ENCODE measurements at places on chromosomes 4 and X.

GRCh38 chr4:5019274-5019673, at the start of gene CYTL1:
Gene CYTL1 (minus strand): TSS chr4:5019458. CDS start chr4:5019445, 13 bp downstream.
- DNase-seq, result no peak

DNA sequence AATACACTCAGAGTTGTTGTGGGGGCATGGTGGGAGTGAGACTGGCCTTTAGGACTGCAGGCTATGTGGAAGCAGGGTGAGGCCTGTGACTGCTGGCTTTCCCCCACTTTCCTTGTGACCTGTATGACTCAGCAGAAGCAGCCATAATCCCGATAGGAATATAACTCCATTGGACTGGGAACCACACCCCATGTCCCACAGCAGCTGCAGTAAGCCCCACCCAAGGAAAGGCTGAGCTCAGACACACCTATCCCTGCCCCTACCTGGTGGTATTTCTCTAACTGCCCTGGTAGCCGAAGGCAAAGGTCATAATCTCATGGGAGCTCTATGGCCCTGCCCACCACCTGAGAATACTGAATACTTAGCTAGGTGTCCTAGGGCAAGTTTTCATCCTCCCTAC, 169.3 kb downstream of the GC start:
- no peak for DNase-seq

DNA sequence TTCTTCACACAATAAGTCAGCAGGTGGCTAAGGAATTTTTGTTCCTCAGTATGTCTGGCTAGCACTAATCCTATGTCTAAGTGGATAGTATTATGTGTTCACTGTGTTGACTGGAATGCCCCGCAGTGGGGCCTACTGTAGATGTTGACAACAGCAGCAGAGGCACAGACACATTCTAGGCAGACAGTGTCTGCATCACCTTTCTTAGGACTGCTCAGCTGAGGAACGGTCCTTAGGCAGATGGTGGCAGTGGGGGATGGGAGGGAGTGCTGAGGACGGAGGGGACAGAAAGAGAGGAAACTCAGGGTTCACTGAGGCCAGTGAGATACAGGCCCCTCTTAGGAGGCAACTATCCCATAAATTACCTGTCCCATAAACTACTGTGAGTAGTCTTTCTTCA, 44.6 kb upstream of the LEF1 start:
- no peak for DNase-seq

DNA sequence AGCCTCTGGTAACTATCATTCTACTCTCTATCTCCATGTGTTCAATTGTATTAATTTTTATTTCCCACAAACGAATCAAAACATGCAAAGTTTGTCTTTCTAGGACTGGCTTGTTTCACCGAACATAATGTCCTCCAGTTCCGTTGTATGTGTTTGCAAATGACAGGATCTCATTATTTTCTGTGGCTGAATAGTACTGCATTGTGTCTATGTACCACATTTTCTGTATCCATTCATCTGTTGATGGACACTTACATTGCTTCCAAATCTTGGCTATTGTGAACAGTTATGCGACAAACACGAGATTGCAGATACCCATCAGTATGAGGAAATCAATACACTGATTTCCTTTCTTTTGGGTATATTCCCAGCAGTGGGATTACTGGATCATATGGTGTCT, 8.4 kb upstream of the LDOC1 start:
- no peak for DNase-seq

GRCh38 chr4:111601671-111602070, 543.6 kb upstream of the FAM241A start:
- no peak for DNase-seq

- no peak for DNase-seq
These were observed 37.8 kb upstream of the PCDH19 start for GRCh38 chrX:100447655-100448397.

DNA sequence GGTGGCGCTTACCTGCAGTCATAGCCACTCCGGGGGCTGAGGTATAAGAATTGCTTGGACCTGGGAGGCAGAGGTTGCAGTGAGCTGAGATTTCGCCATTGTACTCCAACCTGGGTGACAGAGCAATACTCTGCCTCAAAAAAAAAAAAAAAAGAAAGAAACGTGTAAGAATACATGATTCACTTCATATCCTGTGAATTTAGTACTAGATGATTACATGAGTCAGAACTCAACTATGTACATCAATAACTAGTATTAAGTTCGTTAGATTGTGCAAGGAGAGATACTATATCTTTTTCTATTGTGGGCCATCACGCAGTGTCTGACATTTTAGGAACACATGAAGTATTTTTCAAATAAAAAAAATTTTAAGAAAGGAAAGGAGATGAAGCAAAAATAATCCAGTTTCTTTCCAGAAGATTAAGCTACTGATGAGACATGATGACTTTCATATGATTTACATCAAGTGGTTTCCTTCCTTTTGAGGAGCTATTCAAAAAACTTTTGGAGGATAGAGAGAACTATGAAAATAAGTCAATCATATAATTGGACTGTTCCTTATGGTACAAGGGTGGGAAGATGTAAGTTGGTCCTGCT, 64.7 kb upstream of the EXOC1L start:
- no peak for DNase-seq

DNA sequence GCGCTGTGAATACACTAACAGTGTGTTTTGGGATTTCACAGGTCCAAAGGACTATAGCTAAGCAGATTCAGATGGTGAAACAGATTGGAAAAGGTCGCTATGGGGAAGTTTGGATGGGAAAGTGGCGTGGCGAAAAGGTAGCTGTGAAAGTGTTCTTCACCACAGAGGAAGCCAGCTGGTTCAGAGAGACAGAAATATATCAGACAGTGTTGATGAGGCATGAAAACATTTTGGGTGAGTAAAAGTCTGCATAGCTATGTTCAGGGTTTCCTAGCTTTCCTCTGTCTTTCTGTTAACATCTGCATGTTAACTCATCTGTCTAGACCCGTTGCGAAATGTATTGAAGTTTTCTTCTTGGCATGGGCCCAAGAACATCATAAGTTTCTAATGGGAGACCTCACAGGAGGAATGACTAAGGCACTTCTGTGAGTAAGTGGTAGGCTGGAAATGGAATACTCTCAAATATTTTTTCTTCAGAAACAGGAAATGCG, 372.1 kb downstream of the BMPR1B start:
- DNase-seq, result no peak

- no peak for DNase-seq
These were observed 27.3 kb downstream of the CXorf58 start for GRCh38 chrX:23935106-23935505.

- no peak for DNase-seq
These were observed 147.5 kb upstream of the PITX2 start for GRCh38 chr4:110770353-110770752.

DNA sequence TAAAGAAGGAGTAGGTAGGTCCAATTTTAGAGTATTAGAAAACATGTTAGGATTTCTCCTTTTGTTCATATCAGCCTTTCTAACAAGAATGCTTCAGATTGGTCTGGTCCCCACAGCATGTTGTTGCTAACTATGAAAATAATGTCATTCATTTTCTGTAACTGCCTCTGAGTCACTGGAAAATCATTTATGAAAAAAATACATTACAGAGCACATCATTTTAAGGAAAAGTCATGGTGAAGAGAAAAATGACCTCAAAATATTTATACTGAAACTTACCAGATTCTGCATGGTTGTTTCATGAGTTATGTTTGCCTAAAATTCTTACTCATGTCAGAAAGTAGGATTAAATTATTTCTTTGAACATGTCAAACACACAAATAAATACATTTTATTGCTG, 35.2 kb downstream of the DTHD1 start:
- DNase-seq, result no peak

DNA sequence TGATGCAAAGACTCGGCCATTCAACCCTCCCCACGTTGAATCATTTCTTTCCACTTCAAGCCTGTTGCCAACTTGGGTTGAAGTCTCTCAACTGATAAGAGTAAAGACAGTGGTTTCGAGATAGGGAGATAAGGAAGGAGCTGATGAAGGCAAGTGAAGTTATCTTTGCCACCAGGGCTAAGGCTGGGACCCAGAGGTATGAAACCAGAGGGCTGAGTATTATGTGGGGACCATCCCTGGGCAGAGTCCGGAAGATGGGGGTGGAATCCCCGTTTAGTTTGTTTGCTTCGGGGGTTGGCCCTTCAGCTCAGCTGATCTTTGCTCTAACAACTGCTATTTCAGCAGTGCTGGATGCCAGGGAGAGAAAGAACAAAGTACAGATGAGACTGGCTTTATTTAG, 2.3 kb upstream of the XPNPEP2 start:
- no peak for DNase-seq

GRCh38 chr4:183362036-183362435, 39.8 kb upstream of the CLDN24 start:
- DNase-seq, result no peak

DNA sequence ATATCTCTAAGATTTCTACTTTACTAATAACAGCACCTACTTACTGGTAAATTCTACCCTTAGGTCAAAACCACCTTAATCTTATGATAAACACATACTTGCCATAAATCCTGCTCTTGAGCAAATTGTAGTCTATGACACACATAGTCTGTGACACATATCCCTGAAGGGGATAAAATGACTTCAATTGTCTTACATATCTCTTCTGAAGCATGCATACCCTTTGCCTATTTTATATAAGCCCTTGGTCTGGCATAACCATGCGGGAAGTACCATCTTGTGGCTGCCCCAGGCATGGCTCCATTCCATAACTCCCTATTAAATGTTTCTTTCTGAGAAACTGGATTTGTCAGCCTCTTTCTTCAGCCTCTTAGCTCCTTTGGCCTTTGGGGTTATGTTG, 248.9 kb downstream of the SLC7A11 start:
- DNase-seq, result no peak

- DNase-seq, result no peak
These were observed 80.7 kb downstream of the ZAR1 start for GRCh38 chr4:48570646-48571220.

DNA sequence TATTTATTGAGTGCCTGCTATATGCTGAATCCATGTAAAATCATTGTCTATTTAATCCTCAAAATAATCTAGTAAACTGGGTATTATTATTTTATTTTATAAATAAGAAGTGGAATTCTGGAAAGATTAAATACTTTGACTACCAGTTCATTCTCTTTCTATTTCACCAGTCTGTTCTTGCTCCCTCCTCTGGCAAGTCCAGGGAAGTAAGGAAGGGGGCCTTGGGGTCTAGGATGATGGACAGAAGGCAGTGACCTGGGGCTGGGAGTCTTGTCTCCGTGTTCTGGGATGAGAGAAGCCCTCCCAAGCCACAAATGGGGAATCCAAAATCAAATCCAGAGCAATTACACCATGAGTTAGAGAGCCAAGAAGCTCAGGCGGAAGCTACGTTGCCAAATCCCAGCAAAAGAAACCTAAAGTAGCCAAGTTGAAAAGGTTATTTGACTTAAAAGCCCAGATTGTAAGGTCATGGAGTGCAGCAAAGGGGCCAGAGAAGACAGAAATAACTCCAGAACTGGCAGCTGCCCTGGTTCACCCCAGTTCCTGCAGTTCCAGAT, 28.3 kb upstream of the PARM1 start:
- no peak for DNase-seq

GRCh38 chr4:120055162-120055561, 11.5 kb downstream of the MAD2L1 start:
- no peak for DNase-seq

DNA sequence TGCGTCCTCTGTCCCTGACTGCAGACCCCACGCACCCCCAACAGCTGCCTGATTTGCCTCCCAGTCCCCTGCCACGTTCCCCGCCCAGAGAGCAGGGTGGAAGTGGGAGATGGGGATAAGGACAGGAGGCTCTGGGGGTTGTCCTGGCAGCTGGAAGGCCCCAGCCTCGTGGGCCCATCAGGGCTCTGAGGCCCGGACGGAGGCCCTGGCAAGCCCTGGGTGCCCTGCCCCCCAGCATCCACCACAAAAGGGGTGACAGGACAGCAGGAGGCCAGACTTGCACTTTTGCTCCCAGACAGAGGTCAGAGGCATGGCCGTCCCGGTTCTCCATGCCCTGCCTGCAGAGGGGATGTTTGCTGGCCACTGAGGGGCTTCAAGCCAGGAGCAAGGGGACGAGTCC, 4.7 kb downstream of the SH3TC1 start:
- DNase-seq, result no peak

DNA sequence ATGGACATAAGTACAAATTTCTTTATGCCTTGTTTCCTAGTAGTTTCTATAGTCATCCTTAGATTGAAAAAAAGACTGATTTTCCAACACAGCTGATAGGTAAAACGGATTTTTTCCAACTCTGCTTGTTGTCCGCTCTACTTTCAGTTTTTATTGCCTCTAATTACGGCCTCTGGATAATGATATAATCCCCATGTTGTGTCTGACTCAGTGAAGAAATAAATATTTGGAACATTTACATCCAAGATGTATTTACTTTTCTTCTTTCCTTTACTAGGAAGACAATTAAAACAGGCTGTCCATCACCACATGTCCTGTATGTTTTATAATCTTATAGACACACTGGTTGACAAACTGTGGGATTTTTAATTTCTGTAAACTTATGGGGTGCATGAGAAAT, 6.8 kb upstream of the CXCL3 start:
- no peak for DNase-seq

- DNase-seq, result peak; percentile 15
These were observed 90.0 kb upstream of the EDA2R start for GRCh38 chrX:66728818-66729271.

DNA sequence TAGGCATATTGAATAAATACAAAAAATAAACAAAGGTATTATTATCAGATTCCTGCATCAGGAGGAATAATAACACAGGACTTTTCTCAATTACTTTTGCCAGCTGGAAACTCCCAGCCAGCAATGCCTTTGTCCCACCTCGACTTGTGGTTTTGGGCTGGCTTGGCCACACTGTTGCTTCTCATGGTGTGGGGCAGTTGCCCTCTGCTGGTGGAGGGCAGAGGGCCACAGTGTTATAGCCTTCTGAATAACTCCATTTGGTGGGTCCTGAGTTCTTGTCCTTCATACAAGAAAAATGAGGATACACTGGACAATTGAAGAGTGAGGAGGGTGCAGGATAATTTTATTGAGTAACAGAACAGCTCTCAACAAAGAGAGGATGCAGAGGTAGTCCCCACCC, 1206.0 kb upstream of the ADGRL3 start:
- DNase-seq, result no peak

DNA sequence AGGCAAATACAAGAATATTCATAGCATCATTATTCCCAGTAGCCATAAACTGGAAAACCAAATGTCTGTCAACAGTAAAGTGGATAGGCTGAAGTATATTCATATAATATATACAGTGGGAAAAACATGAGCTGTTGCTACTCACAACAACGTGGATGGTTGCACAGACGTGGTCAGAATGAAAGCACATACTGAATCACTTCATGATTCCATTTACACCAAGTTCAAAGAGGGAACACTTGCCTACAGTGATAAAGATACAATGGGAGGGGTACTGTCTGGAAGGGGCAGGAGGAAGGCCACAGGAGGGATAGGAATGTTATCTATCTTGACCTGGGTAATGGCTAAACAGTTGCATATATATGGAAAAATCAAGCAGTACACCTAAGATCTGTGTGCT, 25.3 kb downstream of the APBB2 start:
- no peak for DNase-seq

- DNase-seq, result no peak
These were observed 188.1 kb downstream of the ASMT start for GRCh38 chrX:1802912-1803311.

- no peak for DNase-seq
These were observed 116.7 kb upstream of the GLRA2 start for GRCh38 chrX:14412686-14413085.

- peak; percentile 55 for DNase-seq
These were observed at the start of gene MAGED1 for GRCh38 chrX:51892921-51893745. Gene MAGED1 (plus strand): TSS chrX:51893623. CDS start chrX:51894305, 682 bp downstream.

GRCh38 chr4:22546299-22546698, 30.4 kb upstream of the ADGRA3 start:
- DNase-seq, result no peak

- DNase-seq, result peak; percentile 7
These were observed 38.2 kb downstream of the EDNRA start for GRCh38 chr4:147518846-147519767.

- DNase-seq, result no peak
These were observed 1412.9 kb upstream of the PCDH7 start for GRCh38 chr4:29307256-29307655.

Measured in activated T-cell treated with anti-CD3 and anti-CD28 coated beads for 4 hours (primary cell).